ENCODE measurements at places on chromosomes 13 and 19.

DNA sequence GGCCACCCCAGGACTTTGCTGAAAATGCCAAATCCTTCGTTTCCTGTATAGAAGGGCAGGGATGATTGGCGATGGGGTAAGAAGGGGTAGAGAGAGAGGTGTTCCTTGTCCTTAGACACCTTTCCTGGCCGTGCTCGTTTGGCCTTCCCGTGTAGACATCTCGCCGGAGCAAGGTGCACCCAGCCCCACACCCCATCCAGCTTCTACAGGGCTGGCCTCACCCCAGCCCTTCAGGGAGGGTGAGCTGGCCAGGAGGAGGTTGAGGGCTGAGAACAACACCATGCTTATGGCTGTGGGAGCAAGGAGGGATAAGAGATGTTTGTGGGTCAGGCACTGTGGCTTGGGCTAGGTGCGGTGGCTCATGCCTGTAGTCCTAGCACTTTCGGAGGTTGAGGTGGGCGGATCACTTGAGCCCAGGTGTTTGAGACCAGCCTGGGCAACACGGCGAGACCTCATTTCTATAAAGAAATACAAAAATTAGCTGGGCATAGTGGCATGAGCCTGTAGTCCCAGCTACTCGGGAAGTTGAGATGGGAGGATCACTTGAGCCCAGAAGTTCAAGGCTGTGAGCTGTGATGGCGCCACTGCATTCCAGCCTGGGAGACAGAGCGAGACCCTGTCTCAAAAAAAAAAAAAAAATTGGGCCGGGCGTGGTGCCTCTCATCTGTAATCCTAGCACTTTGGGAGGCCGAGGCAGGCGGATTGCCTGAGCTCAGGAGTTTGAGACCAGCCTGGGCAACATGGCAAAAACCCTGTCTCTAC is 15.5 kb downstream of the SMARCA4 start:
- no peak for DNase-seq

GRCh38 chr19:38898788-38899446 is 501 bp downstream of the SIRT2 start:
- DNase-seq, result no peak

DNA sequence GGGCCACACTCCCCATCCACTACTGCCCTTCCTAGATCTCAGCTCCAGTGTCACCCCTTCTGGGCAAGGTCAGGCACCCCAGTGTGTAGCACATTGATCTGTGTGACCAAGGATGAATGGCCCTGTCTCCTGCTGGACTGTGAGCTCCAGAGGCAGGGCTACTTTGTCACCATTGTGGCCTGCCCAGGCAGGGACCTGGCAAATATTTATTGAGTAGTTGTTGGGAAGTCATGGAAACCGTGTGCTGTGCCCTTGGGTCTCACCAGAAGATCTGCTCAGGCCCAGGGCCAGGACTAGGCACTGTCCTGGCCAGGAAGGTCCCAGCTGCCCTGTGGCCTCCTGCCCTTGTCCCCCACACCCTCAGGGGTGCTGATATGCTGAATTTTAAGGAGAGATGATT is 10.5 kb downstream of the NACC1 start:
- DNase-seq, result no peak

GRCh38 chr13:73399347-73400216 is 340.8 kb downstream of the KLF5 start:
- DNase-seq, result no peak

DNA sequence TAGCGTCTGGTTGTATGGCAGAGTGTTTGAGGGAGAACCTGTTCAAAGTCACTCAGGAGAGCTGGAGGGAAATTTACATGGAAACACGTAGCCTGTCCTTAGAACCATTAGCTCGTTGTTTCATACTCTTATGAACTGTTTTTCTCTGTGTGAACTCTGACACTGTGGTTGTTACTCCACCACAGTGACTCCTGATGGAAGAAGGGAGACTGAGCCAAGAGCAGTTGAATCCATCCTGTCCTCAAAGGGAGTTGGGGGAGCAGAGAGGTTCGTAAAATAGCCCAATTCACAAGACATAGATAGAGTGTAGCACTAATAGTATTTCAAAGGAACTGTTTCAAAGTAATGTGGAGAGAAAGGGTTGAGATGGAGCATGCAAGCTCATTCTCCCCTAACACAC is 964.8 kb downstream of the PCDH9 start:
- DNase-seq, result no peak

DNA sequence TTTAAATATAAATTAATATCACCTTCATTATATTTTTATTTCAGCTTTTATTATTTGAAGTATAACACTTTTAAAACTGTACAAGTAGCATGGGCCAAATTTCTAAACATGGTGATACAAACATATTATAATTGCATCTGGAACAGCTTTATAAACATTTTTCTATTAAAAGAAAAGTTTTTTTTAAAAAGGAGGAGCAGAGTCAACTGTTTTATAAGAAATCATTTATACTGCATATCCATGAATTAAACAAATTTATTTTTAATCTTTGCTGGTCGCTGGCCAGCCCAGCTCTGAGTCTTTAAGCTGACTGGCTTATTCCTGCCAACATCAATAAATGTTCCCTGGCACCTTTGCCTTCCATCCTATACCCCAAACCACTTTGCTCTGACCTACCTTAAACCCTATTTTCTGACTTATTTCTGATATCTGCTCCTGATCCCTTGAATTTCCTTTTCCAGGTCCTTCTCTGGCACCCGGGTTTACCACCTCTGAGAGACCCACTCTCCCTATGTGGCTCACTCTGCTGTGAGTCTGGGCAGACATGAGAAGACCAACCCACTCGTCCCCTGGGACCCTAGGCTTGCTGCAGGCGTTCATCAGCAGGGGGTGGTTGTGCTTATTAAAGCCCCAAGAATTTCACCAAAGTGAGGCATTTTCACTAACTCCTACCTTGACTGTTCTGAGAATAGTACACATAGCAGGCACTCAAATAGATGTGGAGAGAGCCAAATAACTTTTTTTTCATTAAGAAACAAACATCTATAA is 220.3 kb downstream of the KLF12 start:
- DNase-seq, result no peak

DNA sequence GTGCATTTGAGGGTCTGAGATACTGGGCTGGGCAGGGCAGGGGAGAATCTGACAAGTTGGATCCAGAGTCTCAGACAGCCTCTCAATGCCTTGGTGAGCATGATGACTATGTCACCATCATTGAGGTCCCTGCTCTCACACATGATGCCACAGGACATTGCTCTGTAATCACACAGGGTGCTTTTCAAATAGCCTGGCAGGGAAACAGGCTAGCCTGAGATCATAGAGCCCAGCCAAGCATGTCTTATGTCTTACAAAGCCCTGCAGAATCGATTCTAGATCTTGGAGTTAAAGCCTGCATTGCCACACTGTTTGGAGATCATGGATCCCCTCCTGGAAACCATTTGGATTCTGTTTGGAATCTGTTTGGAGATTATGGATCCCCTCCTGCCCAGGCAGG is 5.3 kb downstream of the KCNN1 start:
- DNase-seq, result no peak

- DNase-seq, result no peak
Observed at GRCh38 chr13:55714120-55714519, 1426.6 kb upstream of the PRR20A start.

DNA sequence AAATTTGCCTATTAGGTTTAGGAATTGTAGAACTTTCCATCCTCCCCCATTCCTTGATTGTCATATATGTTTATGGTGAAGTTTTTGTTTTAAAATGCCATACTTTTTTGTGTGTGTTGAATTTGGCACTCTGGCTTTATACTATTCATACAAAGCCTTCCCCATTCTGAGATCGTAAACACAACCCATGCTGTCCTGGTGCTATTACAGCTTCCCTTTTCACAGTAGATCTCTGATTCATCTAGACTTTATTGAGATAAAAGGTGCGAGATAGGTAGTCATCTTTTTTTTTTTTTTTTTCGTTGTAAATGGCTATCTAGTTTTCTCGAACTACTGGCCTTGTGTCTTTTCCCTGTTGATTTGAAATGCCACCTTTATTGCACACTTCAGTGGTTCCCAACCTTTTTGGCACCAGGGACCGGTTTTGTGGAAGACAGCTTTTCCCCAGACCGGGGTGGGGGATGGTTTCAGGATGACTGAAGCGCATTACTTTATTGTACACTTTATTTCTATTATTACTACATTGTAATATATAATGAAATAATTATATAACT is 94.6 kb downstream of the LRCH1 start:
- DNase-seq, result no peak

GRCh38 chr19:843836-844545 is 3.2 kb downstream of the PRTN3 start:
- DNase-seq, result no peak

DNA sequence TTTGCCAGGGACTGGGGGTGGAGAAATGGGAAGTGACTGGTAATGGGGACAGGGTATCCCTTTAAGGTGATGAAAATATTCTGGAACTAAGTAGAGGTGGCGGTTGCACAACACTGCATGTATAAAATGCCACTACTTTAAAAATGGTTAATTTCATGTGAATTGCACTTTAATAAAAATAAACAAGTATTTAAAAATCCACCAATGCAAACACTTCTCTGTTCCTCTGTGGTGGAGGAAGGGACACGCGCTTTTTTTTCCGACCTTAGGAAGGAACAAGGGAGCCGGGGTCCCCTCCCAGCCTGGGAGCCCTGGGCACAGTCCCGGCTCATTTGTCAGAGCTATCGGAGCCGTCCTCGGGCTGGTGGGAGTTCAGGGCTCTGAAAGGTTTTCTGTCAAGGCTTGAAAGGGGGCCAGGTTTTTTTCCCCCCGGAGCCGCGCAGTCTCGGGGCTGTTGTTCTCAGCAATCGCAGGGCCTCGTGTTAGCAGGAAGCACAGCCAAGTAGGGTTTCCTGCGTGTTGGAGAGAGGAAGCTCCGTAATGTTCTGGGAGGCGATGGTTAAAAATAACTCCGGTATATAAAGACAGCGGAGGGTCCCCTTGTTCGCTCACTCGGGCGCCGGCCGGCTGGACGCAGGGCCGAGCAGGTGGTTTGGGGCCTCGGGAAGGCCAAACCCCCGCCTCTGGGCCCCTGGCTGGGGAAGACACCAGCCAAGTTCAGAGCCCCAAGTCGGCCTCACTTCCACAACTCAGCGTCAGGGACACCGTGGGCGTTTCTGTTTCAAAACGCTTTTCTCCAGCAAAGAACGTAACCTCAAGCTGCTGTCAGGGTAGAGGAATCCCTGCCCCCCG is 41.2 kb upstream of the KLF2 start:
- peak; percentile 69 for DNase-seq

DNA sequence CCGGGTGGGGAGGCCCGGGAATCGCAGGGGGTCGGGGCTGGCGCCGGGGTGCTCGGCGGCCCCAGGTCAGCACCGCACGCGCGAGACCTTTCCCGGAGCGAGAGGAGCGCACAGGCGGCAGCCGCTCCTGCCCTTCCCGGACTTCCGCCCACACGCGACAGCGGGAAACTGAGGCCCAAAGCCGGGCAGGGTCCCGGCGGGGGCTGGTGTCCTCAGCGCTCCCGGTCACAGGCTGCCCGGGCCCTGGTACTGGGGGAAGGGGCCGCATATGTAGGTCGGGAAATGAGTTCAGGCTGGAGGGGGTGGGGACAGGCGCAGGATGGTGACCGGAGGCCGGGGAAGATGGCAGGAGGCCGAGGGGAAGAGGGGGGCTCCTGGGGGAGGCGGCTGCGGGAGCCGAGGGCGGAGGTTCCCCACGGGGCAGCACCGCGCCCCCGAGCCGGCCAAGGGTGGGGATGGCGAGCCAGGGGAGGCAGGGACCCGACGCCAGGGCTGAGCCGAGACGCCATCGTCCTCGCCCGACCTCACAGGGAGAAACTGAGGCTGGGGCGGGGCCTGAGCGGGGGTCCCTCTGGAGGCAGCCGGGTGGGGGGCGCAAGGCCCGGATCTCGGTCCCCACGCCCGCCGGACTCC is 662 bp downstream of the CBARP start:
- no peak for DNase-seq

DNA sequence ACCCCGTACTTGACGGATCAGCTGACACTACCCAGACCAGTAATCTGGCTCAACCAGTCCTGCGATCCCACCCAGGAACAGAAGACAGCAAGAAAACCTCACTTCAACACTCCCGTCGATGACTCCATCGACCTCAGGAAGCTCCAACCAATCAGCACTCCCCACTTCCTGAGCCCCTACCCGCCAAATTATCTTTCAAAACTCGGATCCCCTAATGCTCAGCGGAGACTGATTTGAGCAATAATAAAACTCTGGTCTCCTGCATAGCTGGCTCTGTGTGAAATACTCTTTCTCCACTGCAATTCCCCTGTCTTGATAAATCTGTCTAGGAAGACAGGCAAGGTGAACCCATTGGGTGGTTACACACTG is 1.2 kb downstream of the LSM4 start:
- DNase-seq, result no peak

DNA sequence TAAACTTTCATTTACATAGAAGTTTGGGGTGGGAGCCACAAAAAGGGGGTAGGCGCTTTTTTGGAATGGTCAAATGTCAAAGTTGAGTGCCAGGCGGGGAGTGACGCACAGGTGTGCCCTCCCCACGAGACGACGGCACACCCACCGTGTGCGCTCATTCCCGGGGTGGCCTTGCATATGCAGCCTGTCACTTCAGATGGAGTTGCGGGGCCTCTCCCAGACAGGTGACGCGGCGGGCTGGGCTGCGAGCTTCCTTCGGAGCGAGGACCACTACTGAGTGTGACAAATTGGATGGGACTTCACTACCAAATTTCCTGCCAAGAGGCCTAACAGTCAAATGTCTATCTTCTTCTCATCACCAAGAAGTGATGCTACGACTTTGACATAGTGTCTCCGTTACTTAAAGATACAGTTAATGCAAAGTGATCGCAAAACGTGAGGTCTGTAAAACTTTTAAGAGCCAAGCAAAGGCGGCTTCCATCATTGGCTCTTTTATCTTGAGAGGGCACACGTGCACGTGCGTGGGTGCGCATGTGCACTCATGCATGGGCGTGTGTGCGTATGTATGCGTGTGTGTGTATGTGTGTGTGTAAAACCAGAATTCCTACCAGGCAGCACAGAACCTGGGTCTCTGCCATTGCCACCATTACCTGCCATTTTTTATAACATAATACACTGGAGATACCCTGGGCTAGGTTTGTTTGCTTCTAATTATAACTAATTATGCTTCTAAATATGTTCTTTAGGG is 43.1 kb downstream of the TSHZ3 start:
- no peak for DNase-seq

DNA sequence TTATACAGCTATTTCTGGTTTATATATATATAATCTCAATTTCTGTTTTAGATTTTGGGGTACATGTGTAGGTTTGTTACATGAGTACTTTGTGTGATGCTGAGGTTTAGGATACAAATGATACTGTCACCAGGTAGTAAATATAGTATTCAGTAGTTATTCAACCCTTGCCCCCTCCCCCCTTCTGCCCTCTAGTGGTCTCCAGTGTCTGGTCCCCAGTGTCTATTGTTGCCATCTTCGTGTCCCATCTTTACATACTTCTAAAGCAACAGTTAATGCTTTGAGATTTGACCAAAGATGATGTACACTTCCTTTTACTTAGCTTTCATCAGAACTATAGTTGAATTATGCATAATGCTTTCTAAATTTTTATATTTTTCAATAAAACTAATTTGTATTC is 1623.4 kb upstream of the PRR20A start:
- DNase-seq, result no peak

- no peak for DNase-seq
Observed at GRCh38 chr19:39479916-39480315, 722 bp upstream of the TIMM50 start.
